ENCODE measurements at places on chromosomes 13 and 19.

- no peak for DNase-seq
Measured at GRCh38 chr19:46847528-46847927, 3.1 kb downstream of the AP2S1 start.

DNA sequence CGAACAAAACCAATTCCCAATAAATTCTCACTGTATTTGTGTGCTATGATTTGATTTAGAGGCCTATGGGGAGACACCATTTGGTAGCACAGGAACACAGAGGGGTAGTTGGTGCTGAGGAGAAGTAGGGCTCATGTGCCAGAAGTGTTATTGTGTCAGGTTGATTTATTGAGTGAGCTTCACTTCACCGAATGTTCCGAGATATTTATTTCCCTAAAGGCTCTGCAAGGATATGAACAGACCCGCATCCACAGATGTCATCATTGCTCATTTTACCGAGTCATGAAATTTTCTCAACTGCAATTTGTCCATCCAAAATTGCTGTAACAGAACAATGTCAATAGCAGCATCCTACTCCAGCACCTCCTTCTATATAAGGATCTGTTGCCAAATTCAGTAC, 69.5 kb downstream of the DACH1 start:
- DNase-seq = no peak

DNA sequence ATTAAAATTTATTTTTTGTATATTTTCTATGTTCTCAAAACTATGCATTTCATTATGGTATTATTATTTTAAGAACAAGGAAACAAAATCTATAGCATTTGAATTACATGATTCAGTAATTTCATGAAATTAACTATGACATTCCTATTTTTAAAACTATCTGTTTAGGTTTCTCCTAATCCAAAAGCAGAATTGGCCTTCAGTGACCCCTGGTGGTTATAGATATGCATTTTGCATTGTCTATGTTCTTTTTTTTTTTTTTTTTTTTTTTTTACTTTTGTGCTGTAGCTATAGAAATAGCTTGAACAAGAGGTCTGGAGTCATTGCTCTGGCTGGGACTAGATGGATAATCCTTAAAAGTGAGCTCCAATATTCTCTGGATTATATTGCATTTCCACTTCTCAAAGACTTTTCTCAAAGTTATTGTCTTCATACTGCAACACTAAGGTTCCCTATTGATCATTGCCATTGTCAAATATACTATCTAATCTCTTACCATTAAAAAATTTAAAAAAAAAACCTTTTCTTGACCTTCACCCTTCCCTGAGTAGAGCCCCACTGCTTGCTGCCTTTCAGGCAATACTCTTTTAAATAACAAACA, 15.9 kb upstream of the DNAJC3 start:
- DNase-seq = no peak

DNA sequence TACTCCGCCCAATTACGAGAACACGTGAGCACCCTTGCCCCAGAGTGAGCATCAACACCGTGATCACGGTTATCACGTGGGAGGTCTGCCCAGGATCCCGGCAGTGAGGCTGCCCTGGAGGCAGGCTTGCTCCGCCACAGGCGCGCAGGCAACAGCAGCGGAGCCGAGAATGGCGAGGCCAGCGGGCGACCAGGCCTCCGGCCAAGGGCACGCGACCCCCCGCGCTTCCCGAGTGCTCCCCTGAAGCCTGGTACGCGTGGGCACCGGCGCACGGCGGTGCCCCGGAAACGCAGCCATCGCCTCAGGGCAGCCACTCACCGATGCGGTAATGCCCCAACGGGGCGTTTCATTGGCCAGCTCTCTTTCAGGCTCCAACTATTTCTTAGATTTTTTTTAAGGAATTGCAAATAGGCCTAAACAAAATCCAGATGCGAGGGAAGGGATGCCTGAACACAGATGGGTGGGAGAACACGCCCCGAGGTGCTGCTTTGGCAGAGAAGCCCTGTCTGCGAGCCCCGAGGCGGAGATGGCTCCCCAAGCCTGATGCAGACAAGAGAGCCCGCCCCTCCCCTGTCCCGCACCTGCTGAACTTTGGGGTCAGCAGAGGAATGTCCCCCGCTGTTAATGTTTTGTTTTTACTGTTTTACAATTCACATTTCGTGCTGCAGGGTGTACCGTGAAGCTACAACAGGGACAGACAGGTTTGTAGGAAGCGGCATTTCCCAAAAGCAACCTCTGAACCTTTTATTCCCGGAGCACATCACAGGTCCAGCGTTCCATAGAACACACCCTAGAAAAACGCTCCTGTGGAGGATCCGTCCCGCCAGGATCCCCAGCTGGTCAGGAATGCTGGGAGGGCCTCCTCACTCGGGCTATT, 132.7 kb downstream of the ZDHHC20 start:
- DNase-seq = no peak

DNA sequence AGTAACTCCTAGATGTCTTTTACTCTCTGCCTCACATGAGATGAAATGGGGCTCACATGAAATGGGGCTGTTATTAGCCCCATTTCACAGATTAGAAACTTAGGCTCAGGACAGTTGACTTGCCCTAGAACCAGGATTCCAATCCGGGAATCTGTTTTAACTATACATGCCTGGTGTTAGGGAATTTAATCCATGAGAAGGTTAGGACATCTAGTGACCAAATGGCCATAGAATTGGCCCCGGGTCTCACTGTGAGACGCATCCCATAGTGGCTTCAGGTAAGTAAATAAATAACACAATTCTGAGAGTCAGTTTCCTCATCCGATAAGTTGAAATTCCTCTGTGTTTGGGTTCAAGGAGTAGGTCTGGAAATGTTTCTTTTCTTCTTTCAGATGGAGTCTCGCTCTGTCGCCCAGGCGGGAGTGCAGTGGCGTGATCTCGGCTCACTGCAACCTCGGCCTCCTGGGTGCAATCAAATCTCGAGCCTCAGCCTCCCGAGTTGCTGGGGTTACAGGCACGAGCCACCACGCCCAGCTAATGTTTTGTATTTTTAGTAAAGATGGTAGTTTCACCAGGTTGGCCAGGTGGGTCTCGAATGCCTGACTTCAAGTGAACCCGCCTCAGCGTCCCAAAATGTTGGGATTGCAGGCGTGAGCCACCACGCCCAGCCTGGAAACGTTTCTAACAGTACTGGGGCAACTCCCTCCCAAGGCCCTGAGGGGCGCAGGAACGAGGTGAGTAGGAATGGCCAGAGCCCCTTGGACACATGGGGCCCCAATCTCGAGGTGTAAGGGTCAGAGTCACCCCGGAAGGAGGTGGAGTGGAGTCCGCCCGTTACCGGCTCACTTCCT, 1.2 kb upstream of the ZNF574 start:
- no peak for DNase-seq

DNA sequence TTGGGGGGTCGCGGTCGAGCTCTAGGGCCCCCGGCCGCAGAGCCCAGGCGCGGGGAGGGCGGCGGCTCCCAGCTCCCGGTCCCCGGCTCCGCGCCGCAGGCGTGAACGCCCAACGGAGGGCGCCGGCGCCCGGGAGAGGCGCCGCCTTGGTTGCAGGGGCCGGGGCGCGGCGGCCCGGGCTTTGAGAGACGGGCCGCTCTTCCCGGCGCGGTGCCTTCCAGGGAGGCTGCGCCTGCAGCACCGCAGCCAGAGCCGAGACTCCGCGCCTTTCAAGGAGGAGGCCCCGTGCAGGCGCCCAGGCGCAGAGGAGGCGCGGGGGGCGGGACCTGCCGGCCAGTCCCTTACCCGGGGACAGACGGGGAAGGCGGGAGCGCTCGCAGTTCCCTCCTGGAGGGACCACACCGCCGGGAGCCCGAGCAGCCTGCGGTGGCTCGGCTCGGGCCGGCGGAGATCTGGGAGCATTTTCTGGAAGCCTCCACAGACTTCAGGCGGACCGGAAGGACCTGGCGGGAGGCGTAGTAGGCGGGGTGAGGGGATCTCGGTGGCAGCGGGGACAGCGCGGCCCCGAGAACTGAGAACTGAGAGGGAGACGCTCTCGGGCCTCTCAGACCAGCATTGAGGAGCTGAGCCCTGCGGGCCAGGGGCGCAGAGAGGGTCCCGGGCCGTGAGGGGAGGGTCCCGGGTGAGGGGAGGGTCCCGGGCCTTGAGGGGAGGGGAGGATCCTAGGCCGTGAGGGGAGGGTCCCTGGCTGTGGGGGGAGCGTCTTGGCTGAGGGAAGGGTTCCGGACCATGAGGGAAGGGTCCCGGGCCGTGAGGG, 25.5 kb upstream of the MCF2L start:
- DNase-seq = peak; percentile 12

DNA sequence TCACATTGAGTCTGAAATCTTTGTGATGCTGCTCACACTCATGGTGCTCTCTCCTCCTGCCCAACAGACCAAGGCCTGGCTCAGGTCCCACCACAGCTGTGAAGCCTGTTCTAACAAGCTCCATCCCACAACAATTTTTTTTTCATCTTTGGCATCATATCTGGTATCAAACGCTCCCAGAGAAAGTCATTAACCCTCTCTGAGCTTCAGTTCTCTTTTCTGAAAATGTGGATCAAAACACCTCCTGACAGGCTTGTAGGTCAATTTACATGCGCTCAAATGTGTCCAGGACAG, 224.4 kb downstream of the LACC1 start:
- DNase-seq = no peak

- no peak for DNase-seq
Measured at GRCh38 chr13:27005556-27005955, 166.1 kb downstream of the USP12 start.

- DNase-seq = no peak
Measured at GRCh38 chr19:18520848-18521691, 800 bp downstream of the ELL start.

GRCh38 chr19:47124937-47125668, 5.5 kb upstream of the SAE1 start:
- DNase-seq = no peak

DNA sequence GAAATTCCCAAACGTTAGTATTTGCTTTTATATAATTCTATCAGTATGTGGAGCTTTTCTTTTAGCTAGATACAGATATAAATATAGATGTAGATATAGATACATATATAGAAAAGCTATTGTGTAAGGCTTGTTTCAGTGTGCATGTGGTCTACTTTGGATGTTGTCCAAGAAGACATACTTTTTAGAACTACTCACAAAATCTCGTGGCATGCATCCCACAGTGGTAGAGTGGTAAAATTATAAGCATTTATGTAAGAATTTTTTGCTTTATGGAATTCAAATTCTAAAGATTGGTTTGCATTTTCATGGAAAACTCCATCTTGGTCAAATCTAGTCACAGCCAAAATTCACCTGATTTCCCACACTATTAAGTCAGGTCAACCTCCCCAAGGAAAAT, 880.4 kb downstream of the EFNB2 start:
- DNase-seq = no peak

DNA sequence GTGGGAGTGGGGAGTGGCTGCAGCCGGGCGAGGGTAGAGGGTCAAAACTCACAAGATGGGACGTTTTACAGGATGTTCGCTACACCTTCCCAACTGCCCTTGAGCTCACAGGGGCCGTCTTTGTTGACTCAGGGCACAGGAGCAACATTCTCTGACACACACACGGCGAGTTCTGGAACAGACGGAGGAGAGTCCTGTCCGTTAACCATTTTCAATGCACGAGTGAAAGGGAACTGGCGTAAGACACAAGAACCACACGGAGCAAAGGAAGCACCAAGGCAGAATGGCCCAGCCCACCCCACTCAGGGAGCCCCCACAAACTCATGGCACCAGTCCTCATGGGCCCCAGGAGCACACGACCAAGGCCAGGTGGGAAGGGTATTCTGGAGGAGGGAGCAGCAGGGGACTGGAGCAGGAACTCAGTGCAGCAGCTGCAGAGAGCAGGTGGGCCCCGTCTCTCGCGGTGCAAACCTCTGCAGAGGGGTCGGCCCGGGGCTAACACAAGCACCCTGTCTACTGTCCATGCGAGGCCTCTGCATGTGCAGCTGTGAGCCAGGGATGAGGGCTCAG, 37.9 kb upstream of the ISYNA1 start:
- no peak for DNase-seq

DNA sequence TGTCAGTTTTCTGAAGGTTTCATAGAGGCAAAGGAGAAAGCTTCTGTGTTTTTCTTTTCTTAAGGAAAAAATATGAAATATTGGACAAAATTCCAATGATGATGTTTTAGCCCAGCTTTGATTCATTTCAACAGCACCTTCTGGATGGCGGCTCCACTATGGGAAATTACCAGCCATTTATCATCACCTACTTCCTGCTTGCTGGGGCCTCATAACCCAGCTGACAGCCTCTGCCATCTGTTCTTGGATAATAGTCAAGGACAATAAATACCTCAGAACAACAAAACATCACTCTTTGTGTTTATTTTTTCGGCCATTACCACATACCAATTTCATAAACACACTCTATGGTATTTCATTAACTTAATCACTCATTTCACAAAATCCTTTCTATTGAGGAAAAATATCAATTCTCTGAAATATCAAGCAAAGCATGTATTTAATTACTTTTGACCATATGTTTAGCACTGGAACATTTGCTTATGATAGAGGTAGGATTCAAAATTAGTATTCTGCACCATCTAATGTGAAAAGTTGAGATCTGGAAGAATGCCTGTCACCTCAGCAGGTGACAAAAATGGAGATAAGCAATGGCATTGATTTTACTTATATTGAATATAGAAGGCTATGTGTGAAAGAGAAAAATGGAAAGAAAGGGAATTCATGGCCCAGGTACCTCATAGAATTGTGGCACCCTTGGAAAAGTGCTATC, 629.7 kb downstream of the LIG4 start:
- no peak for DNase-seq

GRCh38 chr19:28234637-28235036, 978.3 kb downstream of the UQCRFS1 start:
- no peak for DNase-seq

DNA sequence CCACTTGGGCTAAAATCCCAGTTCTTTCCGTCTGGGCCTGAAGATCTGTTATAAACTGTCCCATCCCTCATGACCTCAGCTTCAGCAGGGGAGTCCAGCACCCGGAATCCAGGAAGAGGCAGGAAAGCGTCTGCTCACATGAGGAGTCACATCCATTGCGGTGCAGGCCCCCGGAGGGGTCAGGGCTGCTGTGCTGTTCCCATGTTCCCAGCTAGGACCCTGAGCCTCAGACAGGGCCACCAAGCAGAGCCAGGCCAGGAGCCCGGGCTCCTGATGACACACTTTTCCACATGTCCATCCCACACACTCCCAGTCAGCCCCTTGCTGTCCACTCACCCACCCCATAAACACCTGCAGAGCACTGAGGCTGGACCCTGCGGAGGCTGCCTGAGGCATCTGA, 45.3 kb upstream of the VSTM2B start:
- DNase-seq = no peak

DNA sequence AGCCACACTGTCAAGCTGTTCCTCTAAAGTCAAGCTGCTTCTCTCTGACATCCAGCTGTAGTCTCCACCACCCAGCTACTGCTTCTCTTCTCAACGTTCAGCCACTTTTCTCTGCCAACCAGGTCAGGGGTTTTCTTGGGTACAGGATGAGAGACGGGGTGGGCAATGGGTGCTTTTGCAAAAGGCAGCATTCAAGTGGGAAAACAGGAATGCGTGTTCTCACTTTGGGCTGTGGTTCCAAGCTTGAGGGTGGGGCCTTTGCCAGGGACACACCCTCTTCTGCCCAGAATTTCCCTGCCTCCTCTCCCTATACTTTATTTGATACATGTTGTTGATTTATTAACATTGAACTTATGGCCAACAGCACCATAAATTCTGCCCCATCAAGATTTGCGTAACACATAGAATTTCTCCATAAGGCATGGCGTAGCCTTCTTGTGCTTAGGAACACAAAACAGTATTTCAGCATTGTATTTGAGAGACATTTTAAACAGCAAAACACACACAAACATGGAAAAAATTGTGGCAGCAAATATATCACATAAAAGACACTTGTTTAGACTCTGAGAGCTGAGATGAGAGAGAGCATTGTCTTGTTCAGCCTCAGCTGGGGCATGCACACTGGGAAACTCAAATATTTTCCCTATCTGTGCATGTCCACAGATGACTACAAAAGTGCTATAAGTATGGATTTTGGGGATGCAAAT, 392.8 kb downstream of the SLITRK6 start:
- no peak for DNase-seq

GRCh38 chr19:45975306-45976070, 1.8 kb upstream of the NOVA2 start:
- no peak for DNase-seq

All from stimulated activated CD4-positive, alpha-beta T cell treated with anti-CD3 and anti-CD28 coated beads, Interleukin-4, amount 100 ng/mL, for 48 hours (primary cell).